ENCODE measurements at places on chromosomes 11 and 22.

DNA sequence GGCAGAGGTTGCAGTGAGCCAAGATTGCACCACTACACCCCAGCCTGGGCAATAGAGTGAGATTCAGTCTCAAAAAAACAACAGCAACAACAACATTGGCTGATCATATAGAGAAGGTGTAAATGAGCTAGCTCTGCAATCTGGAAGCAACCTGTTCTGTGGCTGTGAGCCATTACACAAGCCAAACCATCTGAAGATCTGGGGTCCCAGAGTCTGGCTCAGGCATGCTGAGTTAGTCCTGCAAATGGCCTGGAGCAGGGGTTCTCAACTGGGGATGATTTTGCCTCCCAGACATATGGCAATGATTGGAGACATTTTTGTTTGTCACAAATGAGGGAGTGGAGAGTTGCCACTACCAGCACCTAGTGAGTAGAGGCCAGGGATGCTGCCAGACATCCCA is 42.3 kb upstream of the RAB1B start:
- DNase-seq = no peak

DNA sequence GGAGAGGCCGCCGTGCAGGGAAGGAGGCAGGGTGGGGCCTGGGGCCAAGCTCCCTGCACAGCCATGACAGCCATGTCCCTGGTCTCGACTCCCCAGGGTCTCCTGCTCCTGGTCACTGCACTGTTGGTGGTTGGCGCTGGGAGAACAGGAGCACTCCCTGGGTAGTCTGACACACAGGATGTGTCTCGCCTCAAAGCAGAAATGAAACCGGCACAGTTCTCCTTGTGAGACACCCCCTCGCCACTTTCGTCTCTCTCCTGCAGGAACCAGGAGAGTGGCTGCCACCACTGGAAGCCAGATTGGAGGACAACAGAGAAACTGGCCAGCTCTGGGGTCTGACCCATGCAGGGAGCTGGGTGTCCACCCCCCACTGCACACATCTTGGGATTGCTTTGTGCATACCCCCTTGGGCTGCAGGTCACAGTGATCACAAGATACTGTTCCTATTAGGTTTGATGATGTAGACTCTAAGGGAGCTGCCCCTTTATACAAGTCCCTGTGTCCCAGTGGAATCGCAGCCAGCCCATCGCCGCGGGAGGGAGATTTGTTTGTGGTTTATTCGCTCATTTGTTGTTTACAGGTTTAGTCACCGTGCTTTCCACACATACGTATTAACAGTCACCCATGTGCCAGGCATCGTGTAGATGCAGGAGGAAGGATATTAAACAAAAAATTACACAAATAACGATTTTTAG is 27.0 kb upstream of the YWHAH start:
- DNase-seq = no peak

GRCh38 chr22:27987557-27987956 is 68.5 kb upstream of the PITPNB start:
- no peak for DNase-seq

DNA sequence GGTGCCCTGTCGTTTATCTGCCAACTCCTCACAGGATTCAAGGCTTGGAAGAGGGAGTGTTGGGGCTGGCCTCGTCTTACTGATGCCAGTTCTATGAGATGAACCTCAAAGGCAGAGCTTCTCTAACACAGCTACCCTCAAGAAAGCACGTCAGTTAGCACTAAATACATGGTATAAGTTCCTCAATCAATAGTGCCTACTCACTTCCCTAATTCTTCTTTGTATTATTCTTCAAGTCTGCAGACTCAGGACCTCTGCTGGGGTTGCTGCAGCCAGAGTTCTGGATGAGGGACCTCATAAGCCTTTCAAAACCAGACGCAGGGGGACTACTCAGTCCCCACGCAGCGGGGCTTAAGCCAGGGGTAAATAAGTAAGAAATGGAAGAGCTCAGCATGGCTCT is 118.3 kb downstream of the VPREB1 start:
- DNase-seq = no peak

- no peak for DNase-seq
Measured at GRCh38 chr11:111759778-111760407, 6.3 kb downstream of the PPP2R1B start.
